ENCODE measurements at places on chromosomes 5 and 9. TPM values are rescaled to one million over a fixed set of nuclear protein-coding genes. Genes with fewer than 3 reads are reported as not detected.
A peak's percentile ranks its signal among the peaks of the same experiment; 100 is the strongest.

The TYRP1 gene
- total RNA-seq, result not detected

- no peak for DNase-seq
These were observed 46.0 kb upstream of the SRFBP1 start for GRCh38 chr5:121915765-121916164.

The GPR150 gene
- 0.23 TPM for total RNA-seq

- peak; percentile 93 for DNase-seq
These were observed at the start of gene PTGR1 for GRCh38 chr9:111599092-111599954. PTGR1 (minus strand) TSS chr9:111599647; CDS start chr9:111597422, 2,225 bp downstream.

The C1QTNF3 gene
- total RNA-seq, result 1.9 TPM

GRCh38 chr9:121367306-121368137 lies 2.5 kb downstream of the STOM start:
- DNase-seq, result no peak

DNA sequence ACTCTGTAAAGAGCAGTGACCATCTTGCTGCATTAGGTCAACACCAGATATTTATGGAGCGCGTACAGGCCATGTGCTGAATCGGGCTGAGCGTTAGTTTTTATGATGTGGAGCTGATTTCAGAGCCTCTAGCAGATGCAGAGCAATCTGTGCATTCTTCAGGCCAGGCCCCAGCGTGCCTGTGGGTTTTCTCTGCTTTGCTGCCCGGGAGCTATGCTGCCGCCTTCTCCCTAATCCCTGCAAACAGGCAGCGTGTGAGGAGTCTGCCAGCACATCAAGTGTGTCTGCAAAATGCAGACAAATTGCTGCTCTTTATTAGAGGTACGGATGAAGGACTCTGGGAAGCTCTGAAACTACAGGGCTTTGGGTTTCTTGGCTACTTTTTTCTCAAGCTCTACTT lies 170.0 kb downstream of the NTRK2 start:
- no peak for DNase-seq

DNA sequence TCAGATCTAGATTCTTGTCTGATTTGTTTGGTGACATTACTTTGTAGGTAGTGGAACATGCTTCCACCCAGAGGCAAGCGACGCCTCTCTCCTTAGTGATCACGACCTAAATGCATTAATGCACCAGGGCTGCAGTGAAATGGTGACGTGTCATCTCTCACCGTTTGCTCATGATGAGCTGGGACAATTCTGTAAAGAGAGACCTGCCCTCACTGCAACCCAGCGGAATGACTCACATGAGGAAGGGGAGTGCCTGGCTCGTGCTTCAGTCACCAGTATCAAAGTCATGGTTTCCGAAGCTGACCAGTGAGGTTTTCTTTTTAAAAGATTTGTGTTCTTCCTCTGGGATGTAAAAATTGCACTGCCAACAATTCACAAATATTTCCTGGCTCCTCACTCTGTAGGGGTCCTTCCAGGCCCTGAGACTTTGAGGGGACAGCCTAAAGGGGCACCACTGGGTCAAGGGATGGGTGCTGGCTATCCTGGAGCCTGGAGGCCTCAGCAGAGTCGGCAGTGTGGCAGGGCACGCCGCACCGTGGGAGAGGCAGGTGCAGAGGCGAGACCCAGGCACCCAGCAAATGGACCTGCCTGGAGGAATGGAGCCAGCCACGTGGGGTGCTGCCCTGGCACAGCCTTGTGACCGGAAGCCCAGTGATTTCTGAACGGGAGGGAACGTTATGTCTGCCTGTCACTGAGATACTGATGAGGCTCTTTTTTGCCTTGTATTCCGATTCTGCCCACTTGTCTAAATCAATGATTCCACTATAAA lies 17.3 kb downstream of the QSOX2 start:
- no peak for DNase-seq

DNA sequence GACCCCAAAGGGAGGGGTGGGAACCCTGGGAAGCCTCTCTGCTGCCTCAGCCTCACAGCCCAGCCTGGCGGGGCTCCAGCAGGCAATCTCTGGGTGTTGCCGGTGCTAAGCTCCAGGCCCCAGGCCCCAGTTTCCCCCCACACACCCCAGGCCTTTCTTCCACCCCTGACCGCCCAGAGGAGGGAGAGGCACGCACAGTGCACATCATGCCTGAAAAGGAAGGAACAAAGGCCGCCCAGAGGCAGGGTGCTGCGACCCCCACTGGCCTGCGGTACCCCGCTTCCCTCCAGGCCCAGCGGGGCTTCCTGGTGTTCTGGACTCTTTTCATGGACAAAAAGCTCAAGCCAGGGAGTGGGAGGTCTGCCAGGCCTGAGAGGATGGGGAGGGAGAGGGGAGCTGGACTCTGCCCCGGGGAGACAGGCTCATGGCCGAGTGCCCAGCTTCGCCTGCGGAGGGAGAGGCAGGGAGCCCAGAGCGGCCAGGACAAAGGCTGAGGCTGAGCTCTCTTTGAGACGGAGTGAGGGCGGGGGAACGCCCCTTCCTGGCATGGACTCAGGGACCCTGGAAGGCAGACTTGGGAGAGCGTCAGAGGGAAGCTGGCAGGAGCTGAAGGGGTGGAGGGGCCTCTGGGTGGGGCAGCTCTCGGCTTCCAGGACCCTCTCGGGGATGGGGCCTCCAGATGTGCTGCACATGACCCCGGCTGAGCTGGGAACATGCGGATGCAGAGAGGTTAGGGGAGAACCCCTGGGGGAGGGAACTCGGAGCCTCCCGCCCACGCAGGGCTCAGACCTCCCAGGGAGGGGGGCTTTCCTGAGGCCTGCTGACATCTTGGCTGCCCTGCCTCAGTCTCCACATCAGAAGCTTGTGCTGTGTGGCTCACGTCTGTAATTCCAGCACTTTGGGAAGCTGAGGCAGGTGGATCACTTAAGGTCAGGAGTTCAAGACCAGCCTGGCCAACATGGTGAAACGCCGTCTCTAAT lies 1.8 kb upstream of the ENTPD2 start:
- peak; percentile 97 for DNase-seq

The PITX1 gene
- 0.40 TPM for total RNA-seq

DNA sequence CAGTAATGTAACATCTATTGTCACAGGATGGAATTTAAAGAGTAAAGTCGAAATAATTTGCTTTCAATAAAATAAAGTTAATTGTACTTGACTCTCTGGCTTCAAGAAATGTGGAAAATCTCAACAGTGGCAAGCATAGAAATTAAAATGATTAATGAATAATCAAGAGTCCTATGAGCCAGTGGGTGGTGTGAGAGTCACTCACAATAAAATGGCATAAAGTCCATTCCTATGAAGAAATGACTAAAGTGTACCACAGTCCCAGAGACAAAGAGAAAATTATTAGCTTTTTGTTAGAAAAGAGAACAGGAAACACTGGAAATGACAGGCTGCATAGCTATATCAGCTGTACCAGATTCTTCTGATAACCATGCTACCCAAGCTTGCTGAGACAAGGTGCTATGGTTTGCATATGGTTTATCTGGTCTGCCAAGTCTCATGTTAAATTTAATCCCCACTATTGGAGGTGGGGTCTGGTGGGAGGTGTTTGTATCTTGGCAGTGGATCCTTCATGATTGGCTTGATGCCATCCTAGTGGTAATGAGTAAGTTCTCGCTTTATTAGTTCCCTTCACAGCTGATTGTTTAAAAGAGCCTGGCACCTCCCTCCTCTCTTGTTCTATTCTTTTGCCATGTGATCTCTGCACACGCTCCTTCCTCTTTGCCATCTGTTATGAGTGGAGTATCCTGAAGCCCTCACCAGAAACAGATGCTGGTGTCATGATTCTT lies 647.7 kb upstream of the ITGA1 start:
- no peak for DNase-seq

- DNase-seq, result no peak
These were observed 59.3 kb upstream of the SELENOP start for GRCh38 chr5:42870882-42871418.

GRCh38 chr5:106759152-106759551 lies 911.6 kb downstream of the EFNA5 start:
- DNase-seq, result no peak

GRCh38 chr5:73454379-73455036 lies 5.9 kb upstream of the FOXD1 start:
- DNase-seq, result no peak

The SLCO6A1 gene
- not detected for total RNA-seq

- peak; percentile 35 for DNase-seq
These were observed 4.5 kb upstream of the PCDH1 start for GRCh38 chr5:141882594-141883183.

The RFX3 gene
- 2.6 TPM for total RNA-seq

DNA sequence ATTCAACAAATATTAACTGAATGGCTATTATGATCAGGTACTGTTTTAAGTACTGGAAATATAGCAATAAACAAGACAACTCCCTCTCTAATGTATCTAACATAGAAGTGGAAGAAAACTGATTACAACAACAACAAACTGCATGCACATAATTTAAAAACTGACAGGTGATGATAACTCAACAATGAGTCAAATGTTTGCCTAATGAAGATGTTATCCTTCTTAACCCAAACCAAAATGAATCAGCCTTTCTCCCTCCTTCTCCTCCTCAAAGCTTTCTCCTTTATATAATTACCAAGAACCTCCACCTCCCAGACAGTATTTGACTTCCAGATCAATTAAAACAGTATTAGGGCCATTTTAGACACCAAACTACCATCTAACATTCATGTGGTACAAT lies 49.3 kb downstream of the RICTOR start:
- DNase-seq, result no peak

DNA sequence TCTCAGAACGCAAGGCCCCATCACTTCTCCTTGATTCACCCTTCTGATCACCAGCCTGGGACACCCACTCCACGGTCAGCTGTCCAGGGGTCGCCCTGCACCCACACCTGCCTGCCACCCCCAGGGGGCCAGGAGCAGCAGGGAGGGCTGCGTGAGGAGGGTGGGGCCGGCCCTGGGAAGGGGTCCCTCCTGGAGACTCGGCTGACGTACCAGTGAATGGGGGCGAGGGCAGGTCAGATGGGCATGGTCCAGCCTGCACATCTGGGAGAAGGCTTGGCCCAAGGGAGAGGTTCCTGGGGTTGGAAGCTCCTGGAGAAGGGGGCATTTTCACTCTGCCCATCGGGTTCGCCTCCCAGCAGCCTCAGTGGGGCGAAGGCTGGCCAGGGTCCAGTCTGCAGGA lies 21.8 kb upstream of the SARDH start:
- peak; percentile 44 for DNase-seq

DNA sequence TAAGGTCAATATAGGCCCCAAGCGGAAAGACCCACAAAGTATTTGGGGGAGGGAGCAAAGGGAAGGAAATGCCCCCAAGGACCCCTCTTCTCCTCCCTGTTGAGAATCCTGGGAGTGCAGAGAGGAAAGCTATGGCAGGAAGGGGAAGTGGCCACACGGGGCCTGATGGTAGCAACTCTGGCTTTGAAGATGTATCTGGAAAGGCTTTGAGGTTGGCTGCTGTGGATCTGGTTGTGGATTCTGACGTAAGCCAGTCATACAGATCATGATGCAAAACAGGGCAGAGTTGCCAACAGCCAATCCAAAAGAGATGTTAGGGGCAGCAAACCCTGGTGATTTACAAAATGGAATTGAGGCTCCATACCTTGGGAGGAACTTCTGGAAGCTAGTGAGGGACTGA lies 108.8 kb downstream of the PRKACG start:
- DNase-seq, result no peak

- no peak for DNase-seq
These were observed 269.4 kb upstream of the KLF9 start for GRCh38 chr9:70683841-70684240.

DNA sequence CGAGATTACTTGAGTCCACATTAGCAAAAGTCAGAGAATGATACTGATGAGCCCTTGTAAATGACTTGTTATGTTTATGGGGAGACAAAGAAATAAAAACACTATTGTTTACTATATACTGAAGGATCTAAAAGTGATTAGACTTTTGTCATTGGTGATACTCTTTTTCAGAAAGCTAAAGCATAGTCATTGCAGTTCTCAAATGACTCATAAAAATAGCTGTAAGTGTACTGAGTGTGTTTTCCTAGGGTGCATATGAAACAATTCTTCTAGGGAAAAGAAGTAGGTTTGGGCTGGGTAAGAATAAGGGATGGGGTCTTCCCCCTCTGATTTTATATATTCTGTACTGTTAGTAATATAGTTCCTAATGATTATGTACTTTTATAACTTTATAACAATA lies 32.6 kb downstream of the WDR36 start:
- no peak for DNase-seq

DNA sequence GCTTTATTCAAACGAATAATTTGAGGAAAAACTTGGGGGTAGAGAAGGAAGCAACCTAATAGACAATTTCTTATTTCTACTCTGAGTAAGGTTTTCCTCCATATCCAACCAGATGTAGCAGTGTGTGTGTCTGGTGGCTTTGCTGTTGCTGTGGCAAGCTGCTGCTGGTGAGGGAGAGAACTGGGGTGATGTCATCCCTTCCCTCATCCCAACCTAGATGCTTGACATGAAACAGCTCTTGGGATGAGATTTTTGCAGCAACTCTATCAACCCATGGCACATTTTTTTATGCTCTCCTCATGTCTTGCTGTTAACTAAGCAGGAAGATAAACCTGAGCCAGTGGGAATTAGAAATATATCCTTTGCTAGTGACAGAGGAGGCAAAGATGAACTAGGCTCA lies 135.8 kb downstream of the PCSK1 start:
- no peak for DNase-seq

The DMRT3 gene
- total RNA-seq, result not detected

GRCh38 chr9:11676821-11677220 lies 1016.4 kb upstream of the TYRP1 start:
- DNase-seq, result no peak

- no peak for DNase-seq
These were observed 229.3 kb downstream of the GOLPH3 start for GRCh38 chr5:31944684-31945445.

- DNase-seq, result no peak
These were observed 70.0 kb upstream of the RAD23B start for GRCh38 chr9:107213080-107213479.

GRCh38 chr9:526904-527591 lies 312.4 kb downstream of the DOCK8 start:
- no peak for DNase-seq

The ANGPTL2 gene
- 2.8 TPM for total RNA-seq

The PURA gene
- 12.7 TPM for total RNA-seq

The NTRK2 gene
- total RNA-seq, result 0.38 TPM

GRCh38 chr5:112331892-112332291 lies 87.2 kb downstream of the EPB41L4A start:
- no peak for DNase-seq

The FAXDC2 gene
- 83.6 TPM for total RNA-seq

- no peak for DNase-seq
These were observed 11.2 kb downstream of the KLHL9 start for GRCh38 chr9:21324047-21324446.

The SLC34A3 gene
- not detected for total RNA-seq

The LRRC70 gene
- 0.30 TPM for total RNA-seq

Data from left lobe of liver (tissue), 2 donors.